ENCODE measurements at places on chromosomes 12 and 14.

DNA sequence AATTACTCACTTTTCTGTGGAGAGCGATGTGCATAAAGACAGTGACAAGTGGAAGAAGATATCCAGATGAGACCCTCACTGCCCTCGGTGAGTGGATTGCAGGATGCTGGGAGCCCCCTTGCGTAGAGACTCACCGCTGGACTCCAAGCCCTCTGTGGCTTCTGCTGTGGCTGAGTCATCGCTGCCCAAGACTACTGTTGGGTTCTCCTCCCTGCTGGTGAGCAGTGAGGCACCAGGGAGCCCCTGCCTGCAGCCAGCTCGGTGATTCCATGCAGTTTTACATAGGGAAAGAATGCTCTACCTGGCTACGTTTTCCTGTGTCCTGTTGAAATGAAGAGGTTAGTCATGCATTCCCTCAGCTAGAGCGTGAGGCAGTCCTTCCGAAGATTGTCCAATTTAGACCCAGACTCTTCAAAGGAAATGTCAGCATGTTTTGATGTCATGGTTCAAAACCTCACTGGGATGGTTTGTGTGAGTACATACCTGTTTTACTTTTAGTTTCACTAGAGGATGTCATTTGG, 28.2 kb downstream of the TRAF3 start:
- peak; percentile 10 for DNase-seq

- DNase-seq: no peak
Observed at GRCh38 chr14:88802596-88802995, 9.8 kb upstream of the EML5 start.

- DNase-seq: no peak
Observed at GRCh38 chr14:78425330-78425729, 255.2 kb downstream of the NRXN3 start.

GRCh38 chr12:111413442-111414086, 7.8 kb downstream of the SH2B3 start:
- DNase-seq: peak; percentile 57

DNA sequence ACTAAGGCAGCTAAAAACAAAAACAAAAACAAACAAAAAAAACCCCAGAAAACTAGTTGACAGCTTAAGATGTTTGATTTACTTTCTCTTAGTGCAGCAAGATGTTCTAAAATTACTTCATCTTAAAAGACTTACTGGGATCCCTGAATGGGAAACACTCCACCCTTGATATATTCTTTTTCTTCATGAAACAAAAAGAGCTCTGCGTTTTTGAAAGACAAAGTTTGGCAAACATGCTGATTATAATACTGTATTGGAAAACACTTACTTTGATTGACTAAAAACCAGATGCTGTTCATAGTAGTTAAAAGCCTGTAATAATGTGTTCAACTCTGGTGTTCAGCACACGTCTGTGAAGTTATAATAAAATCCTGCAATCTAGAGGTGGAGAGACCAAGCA, 136.8 kb downstream of the SRGAP1 start:
- no peak for DNase-seq

- no peak for DNase-seq
Observed at GRCh38 chr14:69695322-69696203, 71.4 kb upstream of the SRSF5 start.

GRCh38 chr12:109582636-109583035, 9.0 kb downstream of the MVK start:
- no peak for DNase-seq

DNA sequence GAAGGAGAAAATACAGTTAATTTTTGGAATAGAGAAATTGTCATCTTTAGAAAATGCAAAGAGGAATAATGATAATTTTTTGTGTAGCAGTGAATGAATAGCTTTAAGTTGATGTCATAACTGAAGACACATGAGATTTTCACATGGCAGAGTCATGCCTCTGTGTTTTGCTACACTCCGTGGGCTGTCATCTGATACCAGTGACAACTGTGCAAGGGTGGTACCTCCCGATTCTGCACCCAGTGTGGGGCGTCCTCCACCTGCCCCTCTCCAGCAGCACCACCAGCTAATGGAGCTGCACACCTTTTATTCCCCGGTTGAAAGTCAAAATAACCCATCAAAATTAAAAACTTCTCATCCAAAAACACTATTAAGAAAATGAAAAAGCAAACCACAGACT, 47.2 kb downstream of the ANKRD9 start:
- no peak for DNase-seq

DNA sequence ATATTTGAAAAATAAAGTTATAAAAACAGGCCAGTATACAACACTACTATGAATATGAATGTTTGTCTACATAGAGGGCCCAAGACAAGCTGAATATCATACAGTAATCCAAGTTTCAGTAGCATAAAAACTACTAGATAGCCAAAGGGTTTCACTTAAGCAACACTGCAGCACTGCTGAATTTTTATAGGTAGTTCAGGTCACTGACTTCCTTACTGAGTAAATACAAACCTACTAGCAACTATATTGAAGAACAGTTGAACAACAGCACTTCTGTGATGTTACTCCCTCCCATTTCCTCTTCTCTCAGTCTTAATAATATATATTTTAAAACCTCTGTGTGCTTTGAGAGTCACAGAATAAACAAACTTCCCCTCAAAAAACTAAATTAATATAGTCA, 42.7 kb downstream of the GTF2A1 start:
- no peak for DNase-seq

- DNase-seq: no peak
Observed at GRCh38 chr14:61992139-61992538, 229.9 kb downstream of the SNAPC1 start.

DNA sequence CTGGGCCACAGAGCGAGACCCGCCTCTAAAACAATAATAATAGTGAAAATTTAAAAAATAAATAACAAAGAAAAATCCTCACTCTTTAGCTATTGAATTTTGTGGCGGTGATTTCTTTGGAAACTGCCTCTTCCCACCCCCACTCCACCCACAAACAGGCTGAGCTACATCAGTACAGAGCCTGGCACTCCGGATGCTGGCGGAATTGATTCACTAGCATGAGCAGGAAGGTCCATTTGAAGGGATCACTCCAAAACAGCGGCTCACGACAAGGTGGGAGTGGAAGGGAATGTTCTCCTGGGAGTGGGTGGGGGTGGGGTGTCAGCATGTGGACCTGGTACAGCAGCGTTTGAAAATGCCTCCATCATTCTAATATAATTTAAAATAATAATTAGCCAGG, 26.1 kb downstream of the CCDC177 start:
- no peak for DNase-seq

DNA sequence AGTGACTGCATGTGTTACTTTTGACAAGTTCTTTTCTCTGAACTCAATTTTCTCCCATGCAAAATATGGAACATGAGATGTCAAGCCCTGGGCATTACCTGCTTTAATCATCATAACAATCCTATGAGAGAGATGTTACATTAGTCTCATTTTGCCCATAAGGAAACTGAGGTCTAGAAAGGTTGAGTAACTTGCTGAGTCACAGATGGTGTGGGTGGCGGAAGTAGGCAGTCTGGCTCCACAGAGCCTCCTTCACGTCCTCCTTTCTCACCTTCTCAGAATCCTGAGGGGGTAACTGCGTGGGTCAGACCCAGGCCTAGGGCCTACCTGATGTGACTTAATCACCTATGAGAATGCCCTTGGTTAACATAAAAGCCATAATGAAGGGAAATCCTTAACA, 50.7 kb downstream of the TMTC1 start:
- DNase-seq: no peak

GRCh38 chr12:93766796-93767523, 89.8 kb downstream of the CRADD start:
- no peak for DNase-seq

- DNase-seq: no peak
Observed at GRCh38 chr14:95070748-95071435, 86.4 kb downstream of the DICER1 start.

- DNase-seq: no peak
Observed at GRCh38 chr14:100586403-100587085, 673 bp downstream of the BEGAIN start.

- DNase-seq: no peak
Observed at GRCh38 chr12:2335513-2335912, 282.7 kb downstream of the CACNA1C start.

GRCh38 chr12:56599797-56600196, 30.3 kb downstream of the BAZ2A start:
- DNase-seq: no peak

DNA sequence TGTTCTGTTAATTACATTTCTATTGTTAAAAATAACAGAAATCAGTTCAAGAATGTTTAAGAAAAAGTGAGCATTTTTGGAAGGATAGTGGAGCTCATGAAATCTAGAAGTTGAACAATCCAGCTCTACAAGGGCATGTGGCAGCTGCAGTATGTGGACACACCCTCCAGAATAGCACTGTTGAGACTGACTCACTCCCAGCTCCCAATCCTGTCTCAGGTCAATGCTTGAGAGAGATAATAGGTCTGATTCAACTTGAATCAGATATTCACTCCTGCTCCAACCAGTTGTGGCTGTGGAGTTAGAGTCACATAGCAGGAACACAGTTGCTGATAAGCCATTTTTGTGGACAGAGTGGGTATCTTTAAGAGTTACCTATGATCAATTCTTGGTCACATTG, 113.0 kb upstream of the NTF3 start:
- DNase-seq: peak; percentile 71

DNA sequence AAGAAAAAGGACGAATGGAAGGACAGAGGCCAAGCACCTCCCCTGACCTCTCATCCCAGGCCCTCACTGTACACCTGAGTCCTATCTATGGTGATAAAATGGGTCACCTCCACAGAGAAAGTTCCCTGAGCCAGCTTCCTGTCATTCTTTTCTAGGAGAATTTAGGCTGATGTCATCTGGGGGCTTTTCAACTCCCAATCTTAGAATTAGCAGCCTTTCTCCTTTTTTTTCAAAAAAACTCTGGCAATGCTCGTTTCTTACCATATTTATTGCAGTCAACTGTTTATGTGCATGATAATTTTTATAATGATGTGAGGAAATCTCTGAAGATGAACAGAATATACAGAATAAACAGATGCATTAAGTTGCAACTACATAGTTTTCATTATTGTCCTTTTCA, 177.6 kb downstream of the SNAPC1 start:
- no peak for DNase-seq

Data from AG09309 (cell line).